Posterior vena cava (tissue), 2 donors: ENCODE measurements at places on chromosomes 6 and 20. TPM values are rescaled to one million over a fixed set of nuclear protein-coding genes. Genes with fewer than 3 reads are reported as not detected.

GRCh38 chr6:9504191-9504590 is 910.7 kb downstream of the TFAP2A start:
- no peak for DNase-seq

GRCh38 chr20:57755609-57756008 is 45.8 kb upstream of the PMEPA1 start:
- no peak for DNase-seq

DNA sequence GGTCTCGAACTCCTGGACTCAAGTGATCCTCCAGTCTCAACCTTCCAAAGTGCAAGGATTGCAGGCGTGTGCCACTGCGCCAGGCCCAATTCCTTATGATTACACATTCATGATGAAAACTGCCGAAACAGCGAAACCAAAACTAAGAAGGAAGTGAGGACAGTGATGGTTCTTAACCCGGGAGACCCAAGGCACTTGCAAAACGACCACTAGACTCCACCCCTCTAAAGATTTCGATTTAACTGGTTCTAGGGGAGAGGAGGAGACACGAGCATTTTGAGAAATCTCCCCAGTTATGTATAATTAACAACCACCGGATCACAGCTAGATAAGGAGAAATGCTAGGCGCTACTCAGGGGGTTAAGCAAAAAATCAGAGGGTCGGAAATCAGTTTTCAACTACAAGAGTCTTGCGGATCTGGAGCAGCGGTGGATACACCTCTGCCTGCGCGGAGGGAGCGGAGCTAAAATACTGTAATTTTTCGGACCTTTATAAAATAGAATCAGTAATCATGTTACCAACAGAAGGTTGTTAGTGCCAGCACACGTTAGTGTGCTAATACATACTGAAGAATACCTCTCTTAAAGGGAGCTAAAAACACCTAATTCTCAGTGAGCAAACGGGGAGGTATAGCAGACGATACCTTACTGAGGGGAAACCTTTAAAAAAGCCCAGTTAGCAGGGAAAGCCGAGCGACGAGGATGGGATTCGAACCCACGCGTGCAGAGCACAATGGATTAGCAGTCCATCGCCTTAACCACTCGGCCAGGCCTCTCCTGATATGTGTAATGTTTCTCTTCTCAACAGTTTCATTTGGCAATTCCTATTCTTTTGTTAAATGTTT is 60.0 kb upstream of the BTN3A2 start:
- peak; percentile 90 for DNase-seq

GRCh38 chr6:15502446-15503345 is 160.1 kb downstream of the DTNBP1 start:
- peak; percentile 62 for DNase-seq

DNA sequence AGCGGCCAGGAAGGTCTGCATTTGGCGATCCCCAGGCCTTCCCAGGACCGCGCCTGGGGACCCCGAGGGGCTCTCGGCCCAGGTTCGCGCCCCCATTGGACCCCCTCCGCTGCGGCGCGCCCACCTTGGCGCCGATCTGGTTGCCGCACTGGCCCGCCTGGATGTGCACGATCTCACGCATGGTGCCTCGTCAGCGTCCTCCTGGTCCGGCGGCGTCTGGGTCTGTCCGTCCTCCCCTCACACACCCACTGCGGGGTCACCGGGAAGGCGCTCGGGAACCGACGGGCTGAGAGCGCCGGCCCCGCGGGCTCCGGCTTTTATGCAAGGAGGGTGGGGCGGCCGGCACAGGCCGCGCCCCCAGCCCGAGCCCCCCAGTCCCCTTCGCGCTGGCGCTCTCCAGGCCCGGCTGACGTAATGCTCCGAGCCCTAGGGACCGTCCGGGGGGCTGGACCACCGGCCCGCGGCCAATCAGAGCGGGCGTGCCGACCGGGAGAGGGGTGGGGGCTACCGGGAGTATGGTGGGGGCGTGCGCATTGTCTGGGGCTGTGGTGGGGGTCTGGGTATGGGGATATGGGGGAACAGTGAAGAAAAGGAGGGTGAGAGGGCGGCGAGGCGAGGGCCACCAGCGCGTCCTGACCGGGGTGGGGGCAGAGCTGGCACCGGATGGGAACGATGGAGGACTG is at the start of gene TUBB2B:
Gene TUBB2B, minus strand, starts transcription at position 291 of the 683 bp plus-strand sequence. Its CDS starts 110 bp downstream, at position 181.
- peak; percentile 86 for DNase-seq

- no peak for DNase-seq
Observed at GRCh38 chr6:113777601-113778000, 79.5 kb upstream of the MARCKS start.

DNA sequence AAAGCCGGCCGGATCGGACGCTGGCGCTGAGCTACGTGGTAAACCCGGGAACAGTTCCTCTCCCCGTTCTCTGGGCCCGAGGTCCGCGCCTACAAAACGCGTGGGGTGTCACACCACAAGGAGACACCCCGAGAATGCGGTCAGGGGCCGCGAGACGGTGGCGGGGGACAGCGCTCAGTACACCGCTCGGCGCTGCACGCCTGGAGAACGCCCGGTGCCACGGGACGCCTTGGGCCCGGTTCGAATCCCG is 670 bp downstream of the NCOA5 start:
- no peak for DNase-seq

GRCh38 chr6:46849361-46849690 is 56.1 kb downstream of the MEP1A start:
- DNase-seq, result no peak

GRCh38 chr6:111258615-111259088 is 171.3 kb downstream of the SLC16A10 start:
- no peak for DNase-seq

GRCh38 chr6:100260584-100260983 is 204.1 kb downstream of the SIM1 start:
- no peak for DNase-seq

GRCh38 chr6:106527979-106528378 is 101.3 kb downstream of the RTN4IP1 start:
- DNase-seq, result no peak

DNA sequence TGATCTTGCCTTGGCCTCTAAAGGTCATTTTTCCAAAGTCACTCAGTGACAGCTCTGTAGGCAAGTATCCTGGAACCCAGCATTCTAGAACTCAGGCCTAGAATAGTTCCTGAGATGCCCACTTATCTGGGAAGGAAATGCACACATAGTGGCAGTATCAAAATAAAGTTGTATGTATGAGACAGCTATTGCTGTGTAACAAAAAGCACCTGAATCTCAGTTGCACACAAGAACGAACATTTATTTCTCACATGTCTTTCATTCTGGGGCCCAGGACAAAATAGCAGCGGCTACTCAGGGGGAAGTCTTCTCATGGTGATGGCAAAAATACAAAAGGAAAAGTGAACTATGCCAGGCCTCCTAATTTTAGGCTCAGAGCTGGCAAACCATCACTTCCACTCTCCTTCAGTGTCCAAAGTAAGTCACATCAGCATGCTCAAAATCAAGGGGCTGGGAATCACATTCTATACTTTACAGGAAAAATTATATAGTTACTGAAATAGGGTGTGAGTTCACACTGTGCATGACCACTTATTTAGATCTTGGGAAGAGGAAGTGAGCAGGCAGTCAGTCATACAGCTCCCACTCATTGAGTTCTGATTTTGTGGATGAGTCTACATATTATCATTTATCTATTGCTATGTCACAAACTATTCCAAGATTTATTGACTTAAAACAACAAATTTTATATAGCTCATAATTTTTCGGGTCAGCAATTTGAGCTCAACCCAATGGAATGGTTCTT is 133.7 kb upstream of the RIN2 start:
- no peak for DNase-seq

DNA sequence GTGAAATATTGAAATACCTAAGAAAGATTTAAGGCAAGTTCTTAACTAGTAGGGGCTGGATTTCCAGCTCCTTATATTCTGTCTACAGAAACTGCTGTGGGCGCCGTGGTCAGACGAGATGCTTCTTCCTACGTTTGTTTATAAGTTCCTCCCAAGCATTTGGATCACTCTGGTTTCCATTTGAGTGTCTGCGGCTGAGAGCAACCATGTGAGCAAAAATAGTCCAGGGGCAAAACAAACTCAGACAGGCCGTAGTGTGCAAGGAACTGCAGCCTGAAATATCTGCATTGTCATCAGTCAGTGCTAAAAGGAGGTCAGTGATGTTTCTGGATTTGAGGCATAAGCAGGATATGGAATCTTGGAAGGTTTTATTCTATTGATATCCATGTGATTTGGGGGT is 485.9 kb upstream of the JAG1 start:
- DNase-seq, result no peak

DNA sequence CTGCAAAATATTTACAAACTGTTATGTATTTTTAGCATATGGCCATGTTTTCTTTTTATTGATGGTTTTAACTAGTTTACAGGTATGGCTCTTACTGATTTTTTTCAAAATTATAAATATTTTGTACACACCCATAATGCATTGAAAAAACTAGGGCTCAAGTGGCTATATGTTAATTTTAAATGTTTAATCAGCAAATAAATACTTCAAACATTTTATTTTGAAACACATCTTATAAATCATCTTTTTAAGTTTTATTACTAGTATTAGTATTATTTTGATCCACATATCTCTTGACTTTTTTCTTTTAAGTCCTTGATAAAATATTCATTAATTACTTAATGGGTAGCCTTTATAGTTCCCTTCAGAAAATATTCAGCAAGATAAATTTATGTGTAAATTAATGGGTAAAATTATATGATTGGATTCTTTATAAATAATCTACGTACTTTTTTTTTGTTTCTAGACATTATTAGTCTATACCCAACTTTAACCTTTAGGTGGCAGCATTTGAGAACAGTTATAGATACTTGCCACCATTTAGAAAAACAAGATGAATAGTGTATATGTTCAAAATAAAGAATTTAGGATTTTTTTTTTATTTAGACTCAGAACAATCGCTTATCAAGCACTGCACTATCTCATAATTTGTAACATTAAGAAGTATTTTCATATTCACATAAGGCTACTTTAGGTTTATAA is 241.9 kb downstream of the ADGRB3 start:
- DNase-seq, result no peak

GRCh38 chr6:9499709-9500108 is 915.2 kb downstream of the TFAP2A start:
- no peak for DNase-seq

DNA sequence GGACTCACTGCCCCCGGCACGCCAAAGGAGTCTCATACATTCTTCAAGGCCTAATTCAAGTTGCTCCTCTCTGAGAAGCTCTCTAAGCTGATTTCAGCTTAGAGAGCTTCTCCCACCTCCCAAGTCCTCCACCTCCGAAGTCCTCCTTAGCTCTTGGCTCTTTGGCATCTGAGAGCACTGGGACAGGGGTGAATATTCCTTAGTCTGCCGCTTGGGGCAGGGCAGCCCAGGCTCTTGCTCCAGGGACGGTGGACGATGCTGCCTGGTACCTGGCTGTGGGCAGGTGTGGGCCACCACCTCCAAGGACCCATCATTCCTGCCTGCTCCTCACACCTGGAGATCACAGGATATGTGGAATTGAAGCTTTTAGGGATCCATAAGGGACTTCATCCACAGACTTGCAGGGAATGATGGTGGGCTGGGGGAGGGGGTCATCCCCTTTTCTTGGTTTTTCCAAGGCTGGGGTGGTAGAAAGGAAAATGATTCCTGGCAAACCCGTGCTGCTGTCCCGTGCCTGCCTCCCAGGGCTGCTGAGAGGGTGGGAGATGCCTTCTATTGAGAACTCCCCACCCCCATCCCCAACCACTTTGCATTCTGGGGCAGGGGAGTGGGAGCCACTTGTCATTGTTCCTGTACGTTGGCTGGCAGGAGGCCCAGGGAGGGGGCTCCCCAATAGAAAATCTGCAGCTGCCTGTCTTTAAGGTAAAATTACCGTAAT is 57.4 kb downstream of the ARHGAP40 start:
- DNase-seq, result no peak

DNA sequence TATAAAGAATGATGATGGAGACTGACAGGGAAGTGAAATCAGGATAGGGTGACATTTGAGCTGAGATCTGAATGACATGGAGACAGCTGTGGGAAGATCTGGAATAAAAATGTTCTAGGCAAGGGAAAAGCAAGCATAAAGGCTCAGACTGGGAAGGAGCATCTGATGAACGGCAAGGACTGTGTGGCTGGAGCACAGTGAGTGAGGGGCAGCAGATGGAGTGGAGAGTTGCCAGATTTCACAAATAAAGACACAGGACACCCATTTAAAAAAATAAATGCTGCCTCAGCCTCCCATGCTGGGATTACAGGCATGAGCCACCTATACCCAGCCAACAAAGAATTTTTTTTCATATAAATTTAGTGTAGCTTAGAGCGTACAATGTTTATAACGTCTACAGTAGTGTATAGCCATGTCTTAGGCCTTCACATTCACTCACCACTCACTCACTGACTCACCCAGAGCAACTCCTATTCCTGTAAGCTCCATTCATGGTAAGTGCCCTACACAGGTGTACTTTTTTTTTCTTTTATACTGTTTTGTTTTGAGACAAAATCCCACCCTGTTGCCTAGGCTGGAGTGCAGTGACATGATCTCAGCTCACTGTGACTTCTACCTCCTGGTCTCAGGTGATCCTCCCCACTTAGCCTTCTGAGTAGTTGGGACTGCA is 2.4 kb upstream of the ZBTB24 start:
- no peak for DNase-seq

DNA sequence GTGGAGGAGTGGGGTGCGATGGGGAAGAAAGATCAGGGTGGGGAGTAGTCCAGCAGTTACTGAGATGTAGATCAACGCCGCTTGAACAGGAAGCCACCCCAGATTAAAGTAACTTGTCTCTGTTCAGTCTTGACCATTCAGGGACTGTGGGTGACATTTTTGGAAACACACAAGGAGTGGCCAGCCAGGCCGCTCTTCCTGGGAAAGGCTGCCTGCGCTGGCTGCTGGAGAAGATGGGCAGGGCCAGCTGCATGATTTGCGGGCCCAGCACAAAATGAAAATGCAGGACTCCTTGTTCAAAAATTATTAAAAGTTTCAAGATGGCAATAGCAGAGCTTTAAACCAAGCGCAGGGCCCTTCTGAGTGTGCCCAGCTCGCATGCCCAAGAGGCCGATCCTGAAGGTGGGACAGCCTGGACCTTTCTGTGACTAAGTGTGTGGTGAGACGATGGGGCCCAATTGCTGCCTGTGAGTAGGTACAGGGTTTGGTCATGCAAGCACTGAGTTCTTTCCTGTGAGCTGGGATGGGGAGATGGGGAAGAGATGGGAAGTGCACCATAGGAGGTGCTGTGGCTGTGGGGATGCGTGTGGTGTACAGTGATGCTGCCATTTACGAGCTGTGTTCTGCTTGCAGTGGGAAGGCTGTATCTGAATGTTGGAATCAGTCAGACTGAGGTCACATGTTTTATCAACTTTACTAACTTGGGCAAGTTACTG is 51.3 kb downstream of the DAAM2 start:
- no peak for DNase-seq

GRCh38 chr6:110699780-110700179 is 115.5 kb downstream of the CDK19 start:
- DNase-seq, result no peak

- DNase-seq, result no peak
Observed at GRCh38 chr6:829656-830055, 136.7 kb upstream of the EXOC2 start.

Gene CST5
- total RNA-seq, result not detected

Gene CDSN
- total RNA-seq, result not detected

Gene SLC35D3
- total RNA-seq, result not detected

Gene CRISP2
- total RNA-seq, result not detected

Gene PLN
- total RNA-seq, result 234 TPM

Gene CST4
- not detected for total RNA-seq

Gene SNAI1
- total RNA-seq, result 8.9 TPM

Gene CTCFL
- total RNA-seq, result not detected
